ENCODE measurements at places on chromosomes 16 and 17.

- DNase-seq: no peak
These were observed 895 bp downstream of the BRD7 start for GRCh38 chr16:50367777-50368409.

GRCh38 chr17:47203984-47204721, 5.0 kb upstream of the MYL4 start:
- DNase-seq: no peak

- no peak for DNase-seq
These were observed 8.3 kb upstream of the ST6GALNAC2 start for GRCh38 chr17:76593959-76594358.

GRCh38 chr16:31023252-31023602, 10.1 kb upstream of the STX4 start:
- no peak for DNase-seq

DNA sequence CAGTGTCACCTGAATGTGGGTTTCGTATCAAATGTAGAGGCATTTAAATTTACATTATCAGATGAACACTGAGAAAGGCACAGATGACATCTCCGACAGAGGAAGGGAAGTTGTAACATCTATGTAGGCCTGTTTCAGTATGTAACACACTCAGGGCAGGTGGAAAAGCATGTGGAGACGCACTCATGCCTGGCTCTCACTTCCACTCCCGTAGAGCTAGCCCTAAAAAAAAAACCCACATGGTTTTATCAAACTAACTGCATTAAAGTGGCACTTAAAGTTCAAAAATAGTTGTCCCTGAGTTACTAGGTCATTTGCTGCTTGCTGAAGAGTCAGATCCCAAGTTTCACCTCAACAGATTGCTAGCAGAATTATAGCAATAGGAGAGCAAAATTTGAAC, 6.1 kb upstream of the ANKFY1 start:
- no peak for DNase-seq

DNA sequence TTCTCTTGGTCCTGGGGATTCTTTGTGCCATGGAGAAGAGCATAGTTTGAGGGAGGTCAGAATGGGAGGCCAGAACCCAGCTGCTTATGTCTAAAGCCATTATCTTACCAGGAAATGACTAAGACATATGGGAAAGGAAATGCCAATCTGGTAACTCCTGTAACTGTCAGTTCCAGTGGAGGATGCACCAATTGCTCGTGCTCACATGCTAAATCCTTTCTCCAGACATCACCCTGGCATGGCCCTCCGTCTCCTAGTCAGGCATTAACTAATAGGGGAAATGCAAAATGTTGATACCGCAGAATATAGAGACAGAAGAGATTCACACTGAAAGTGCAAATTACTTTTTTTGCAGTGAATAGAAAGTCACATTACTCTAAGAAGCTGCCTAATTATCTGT, 255.6 kb upstream of the HSBP1 start:
- no peak for DNase-seq

DNA sequence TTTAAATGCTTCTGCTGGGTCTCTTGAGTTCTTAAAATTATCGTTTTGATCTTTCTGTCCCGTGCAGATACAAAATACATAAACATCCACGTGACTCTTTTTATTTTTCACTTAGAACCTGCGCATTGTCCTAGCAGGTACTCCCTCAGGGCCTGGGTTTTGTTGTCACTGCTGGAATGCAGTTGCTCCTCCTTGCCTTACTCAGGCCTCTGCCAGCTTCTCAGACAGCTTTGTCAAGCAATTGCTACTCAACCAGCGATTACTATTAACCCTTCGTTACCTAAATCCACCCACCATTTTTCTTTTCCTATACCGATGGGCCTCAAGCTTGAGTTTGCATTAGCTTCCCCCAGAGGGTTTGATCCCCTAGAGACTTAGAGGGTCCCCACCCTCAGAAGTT, 405.9 kb upstream of the RBFOX1 start:
- peak; percentile 16 for DNase-seq

DNA sequence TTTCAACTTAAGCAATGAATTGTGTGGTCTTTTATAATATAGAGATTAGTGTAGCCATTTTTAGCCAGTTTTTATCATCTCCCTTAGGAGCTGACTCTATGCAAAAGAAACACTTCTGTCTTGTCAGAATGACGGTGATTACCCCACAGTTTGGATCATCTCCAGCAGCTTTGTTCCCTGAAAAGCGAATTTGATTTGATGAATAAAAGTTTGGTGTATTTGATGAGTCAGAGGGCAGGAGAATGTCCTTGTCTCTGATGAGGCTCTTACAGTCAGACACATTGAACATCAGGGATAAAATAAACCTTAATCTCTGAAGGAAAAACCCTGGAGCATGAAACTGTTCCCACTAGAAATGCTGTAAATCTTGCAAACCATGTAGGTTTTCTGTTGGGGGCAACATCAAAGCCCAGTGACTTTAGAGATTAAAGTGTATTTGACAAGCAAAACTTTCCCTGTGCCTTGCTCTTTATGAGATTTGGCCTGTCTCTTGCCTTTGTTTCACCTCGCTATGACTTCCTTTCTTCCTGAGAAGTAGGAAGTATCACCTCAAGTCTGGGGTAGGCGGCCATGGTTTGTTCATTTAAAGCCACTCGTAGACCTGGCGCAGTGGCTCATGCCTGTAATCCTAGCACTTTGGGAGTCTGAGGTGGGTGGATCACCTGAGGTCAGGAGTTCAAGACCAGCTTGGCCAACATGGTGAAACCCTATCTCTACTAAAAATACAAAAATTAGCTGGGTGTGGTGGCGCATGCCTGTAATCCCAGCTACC, 209.3 kb downstream of the FTO start:
- DNase-seq: peak; percentile 13

DNA sequence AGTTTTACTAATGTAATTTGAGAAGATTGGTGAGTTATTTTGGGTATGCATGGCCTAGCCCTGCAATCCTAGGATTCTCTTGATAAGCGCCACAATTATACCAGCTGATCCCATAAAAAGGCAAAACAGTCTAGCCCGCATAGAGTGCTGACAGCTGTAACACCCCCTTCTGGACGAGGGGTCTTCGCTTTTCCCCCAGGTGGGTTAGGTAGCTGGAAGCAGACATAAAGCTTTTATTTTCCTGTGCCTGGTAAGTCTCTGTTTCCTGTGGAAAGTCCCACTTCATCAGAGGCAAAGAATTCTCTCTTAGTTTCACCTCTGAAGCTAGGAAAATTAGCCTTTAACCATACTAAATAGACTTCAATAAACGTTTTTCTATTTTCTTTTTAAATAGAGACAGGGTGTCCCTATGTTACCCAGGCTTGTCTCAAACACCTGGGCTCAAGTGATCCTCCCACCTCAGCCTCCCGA, 108.3 kb downstream of the YPEL2 start:
- no peak for DNase-seq

DNA sequence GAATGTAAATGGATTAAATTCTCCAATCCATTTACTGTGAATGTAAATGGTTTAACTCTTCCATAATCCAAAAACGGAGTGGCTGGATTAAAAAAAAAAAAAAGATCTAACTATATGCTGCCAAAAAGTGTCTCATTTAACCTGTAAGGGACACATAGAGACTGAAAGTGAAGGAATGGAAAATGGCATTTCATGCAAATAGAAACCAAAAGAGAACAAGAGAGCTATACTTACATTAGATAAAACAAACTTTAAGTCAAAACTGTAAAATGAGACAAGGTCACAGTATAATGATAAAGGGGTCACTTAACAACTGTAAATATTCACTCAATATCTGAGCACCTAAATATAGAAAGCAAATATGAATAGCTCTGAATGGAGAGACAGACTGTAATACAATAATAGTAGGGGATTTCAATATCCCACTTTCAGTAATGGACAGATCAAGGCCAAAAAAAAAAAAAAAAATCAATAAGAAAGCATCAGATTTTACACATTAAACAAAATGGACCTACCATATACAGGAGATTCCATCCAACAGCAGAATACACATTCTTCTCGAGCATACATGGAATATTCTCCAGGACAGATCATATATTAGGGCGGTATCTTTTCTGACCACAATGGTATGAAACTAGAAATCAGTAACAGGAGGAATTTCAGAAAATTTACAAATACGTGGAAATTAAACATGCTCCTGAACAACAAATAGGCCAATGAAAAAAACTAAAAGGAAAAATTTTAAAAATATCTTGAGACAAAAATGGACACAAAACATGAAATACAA, 36.4 kb downstream of the CDR2 start:
- DNase-seq: no peak

DNA sequence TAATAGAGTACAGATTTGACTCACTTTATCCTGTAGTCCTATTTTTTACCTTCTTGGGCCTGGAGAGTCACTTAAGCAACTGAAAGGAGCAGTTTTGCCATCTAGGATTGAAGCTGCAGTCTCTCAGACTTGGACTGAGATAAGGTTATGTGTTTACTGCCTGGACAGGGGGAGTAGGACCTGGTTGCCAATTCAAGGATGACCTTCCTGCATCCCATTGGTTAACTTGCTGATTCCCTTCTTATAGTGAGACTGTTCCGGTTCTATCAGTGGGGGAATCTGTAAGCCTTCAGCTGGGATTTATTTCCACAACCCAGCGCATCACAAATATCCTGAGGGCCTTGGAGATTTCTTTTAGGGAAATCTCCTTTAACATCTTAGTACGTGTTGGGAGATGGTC, 2.9 kb downstream of the UBN1 start:
- no peak for DNase-seq

- DNase-seq: no peak
These were observed 44.5 kb downstream of the ZNRF1 start for GRCh38 chr16:75043175-75043895.

- peak; percentile 78 for DNase-seq
These were observed at the start of gene DUS1L for GRCh38 chr17:82065638-82066303. DUS1L (minus strand) TSS chr17:82065804; CDS start chr17:82065059, 745 bp downstream.

DNA sequence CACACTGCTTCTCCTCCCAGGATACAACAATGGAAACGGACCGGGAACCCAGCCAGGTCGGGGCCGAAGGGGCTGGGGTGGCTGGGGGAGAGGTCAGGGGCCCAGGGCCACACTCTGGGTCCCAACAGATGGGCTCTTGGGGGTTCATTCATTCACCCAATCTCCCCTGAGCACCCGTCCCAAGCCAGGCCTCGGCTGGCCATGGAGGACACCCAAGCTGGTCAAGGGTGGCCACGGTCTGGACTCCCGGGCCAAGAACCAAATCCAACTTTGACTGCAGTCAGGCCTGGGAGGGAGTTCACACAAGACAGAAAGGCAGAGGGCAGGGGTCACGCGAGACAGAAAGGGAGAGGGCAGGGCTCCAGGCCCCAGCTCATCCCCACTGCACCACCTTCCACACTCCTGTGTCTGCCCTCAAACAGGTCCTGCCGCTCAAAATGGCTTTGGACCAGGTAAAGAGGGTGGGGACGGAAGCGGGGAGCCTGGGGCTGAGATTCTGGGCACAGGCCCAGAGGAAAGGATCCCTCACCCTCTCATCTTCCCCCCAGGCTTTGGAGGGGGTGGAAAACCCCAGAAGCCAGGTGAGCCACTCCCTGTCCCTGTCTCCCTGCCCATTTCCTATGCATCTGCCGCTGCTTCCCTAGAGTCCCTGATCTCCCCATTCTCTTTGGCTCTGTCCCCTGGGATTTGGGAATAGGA, 12.3 kb upstream of the PKMYT1 start:
- no peak for DNase-seq

DNA sequence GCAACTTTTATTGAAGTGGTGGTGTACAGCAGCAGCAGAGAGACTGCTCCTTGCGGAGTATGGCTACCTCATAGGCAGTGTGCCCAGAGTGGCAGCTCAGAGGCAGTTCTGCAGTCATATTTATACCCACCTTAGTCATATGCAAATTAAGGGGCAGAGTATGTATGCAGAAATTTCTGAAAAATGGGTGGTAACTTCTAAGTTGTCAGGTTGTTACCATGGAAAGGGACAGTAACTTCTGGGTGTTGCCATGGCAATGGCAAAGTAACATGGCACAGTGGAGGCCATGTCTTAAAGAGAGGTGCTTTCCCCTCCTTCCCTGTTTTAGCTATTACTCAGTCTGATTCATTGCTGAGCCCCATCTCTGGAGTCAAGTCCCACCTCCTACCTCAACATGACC, 53.4 kb downstream of the MEOX1 start:
- DNase-seq: no peak

DNA sequence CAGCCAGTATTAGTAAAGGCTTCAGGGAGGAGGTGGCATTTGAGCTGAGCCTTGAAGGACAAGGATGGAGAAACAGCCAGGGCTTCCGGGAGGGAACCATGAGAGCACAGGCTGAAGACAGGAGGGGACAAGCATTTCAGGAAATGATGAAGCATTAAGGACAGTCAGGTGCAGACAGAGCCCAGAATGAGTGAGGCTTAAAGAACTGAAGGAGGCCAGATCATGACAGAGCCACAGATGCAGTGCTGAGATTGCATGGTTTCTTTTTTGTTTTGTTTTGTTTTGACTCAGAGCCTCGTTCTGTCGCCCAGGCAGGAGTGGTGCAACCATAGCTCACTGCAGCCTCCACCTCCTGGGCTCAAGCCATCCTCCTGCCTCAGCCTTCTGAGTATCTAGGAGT, 211.5 kb downstream of the SOX9 start:
- no peak for DNase-seq

GRCh38 chr16:66832661-66833305, 2.0 kb upstream of the NAE1 start:
- DNase-seq: no peak

DNA sequence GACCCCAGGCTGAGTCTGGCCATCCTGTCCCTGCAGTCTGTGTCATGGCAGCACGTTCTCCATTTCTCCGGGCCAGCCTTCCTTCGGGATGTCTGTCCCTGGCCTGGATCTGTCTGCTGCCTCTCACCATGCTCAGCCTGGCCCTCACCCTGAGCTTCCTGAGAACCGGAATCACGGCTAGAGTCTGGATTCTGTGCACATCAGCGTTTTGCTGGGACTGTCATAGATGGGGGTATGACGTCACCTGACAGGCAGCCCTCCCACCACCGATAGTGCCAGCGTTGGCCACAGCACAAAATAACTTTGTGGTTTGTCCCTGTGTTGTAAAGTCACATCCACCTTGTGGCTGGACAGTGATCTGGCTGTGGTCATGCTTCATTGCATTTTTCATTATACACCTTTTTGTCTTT, 59.2 kb downstream of the B9D1 start:
- no peak for DNase-seq

DNA sequence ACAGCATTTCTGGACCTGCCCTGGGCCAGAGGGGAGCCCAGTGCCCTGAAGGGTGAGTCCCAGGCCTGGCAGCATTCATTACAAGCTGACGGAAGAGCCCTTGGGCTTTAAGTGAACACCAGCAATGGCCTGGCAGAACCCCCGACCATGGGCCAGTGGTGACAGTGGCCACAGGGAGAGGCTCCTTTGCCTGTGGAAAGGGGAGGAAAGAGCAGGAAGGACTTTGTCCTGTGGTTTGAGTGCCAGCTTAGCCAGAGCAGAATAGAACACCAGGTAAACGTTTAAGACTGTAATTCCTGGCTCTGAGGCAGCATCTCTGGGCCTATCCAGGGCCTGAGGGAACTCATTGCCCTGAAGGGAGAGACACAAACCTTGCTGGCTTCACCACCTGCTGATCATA, 34.3 kb upstream of the ATP2C2 start:
- DNase-seq: no peak

GRCh38 chr16:15672514-15673167, 22.6 kb downstream of the NDE1 start:
- DNase-seq: peak; percentile 74

- no peak for DNase-seq
These were observed 184.3 kb downstream of the HS3ST4 start for GRCh38 chr16:25875956-25876598.

- no peak for DNase-seq
These were observed 204.7 kb downstream of the HS3ST3B1 start for GRCh38 chr17:14505606-14506005.
